ENCODE measurements at places on chromosomes 2 and 18.

DNA sequence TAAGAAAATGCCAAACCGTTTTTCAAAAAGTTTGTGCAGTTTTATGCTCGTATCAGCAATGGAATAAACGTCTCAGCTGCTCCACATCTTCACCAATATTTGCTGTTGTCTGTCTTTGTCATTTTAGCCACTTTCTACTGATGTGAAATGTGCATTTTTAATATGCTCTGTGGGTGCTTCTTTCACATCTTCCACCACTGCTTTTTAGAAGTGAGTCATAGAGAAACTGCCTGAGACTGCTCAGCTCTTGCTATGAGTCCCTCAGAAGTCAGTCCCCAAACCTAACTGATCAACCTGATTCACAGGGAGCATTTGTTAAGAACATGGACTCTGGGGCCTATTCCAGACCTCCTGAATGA is 41.0 kb upstream of the EPC2 start:
- DNase-seq: no peak

GRCh38 chr2:215435280-215435869 is 493 bp downstream of the FN1 start:
- no peak for DNase-seq

DNA sequence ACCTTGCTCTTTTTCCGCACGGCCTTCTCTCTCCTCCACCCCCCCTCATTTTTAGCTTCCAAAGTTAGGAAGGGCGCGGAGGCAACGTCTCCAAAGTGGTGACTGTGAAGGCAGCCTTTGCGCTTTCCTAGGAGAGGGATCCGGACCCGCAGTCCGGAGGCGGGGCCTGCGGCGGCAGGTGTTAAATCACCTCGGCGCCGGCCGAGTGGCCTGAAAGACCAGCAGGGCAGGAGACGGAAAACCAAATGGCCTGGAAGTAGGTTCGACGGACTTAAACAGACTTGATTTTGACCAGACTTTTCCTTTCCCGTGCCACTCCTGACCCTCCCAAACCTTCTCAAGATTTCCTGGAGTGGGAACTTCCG is 615 bp downstream of the GORASP2 start:
- DNase-seq: no peak

- no peak for DNase-seq
These were observed 46.8 kb upstream of the EML6 start for GRCh38 chr2:54676656-54677055.

DNA sequence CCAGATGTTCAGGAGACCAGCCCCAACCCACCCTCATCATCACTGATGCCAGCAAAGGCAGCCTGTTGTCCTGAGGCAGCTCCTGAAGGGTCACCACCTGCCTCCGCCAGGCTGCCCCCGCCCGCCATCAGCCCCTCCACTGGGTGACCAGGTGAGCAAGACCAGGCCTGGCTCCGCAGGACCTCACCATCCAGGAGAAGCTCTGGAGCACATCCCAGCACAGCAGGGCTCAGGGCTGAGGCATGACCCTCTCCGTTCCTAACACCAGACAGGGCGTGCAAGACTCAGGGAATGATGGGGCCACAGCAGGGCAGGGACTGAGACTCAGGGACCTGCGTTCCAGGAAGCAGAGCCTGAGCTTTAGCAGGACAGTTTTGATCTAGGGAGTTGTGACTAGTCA is 218.8 kb upstream of the RAB6C start:
- DNase-seq: peak; percentile 86

DNA sequence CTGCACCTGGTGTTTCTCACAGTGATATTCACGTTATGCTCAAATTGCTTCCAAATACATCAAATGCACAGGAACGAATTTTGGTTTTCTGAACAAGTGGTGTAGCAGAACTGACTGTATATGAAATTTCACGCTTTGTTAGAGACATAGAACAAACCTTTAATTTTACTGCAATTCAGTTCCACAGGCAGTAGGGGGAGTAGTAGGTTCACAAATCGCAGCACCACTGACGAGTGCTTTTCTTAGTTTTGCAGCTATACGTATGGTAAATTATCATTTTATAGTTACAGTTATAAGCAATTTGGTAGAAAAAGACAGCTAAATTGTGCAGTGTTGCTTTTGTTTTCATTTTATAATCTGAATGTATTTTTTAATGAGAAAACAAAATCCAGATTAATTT is 113.3 kb downstream of the KIAA1328 start:
- no peak for DNase-seq

DNA sequence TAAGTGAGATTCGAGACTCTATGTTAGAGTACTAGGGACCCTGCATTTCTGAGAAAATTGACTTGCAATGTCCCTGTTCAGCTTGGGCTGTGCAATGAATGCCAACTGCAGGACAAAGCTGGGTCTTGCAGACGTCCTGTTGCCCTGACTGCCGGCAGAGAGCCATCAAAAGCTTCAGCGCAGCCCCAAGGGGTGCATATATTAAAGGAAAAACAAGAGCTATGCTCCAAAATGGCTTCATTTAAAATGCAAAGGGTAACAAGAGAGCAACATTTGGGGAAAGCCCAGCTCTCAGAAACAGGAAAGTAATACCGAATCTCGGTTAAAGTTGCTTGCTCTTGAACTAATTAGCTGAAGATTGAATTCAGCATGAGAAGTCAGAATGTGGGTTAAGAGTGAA is 110.9 kb upstream of the PNPT1 start:
- no peak for DNase-seq

Data from mesenteric fat pad (tissue), 1 donor.